ENCODE measurements at places on chromosomes 1 and 21. TPM values are rescaled to one million over a fixed set of nuclear protein-coding genes. Genes with fewer than 3 reads are reported as not detected.

GRCh38 chr1:247296599-247297180 lies 35.0 kb downstream of the ZNF496 start:
- DNase-seq, result no peak

GRCh38 chr1:39081271-39082009 lies 55.3 kb downstream of the NDUFS5 start:
- no peak for DNase-seq

DNA sequence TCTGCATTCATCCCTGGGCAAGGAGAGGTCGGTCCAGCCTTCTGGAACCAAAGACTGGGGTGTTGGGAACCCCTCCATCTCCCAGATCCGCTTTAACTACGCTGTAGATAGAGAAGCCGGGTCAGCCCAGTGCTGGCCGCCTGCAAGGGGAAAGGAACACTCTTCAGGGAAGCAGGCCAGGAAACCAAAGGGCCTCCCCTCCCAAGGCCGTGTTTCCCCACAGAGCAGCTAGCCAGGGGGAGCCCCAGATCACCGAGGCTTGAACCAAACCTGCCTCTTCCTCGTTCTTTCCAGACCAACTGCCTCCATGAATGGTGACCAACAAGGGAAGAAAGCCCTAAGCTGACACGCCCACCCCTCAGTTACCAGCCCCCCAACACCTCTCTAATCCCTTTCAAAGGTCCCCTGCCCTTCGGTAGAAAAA lies 1.2 kb upstream of the CHD5 start:
- no peak for DNase-seq

- DNase-seq, result no peak
Observed at GRCh38 chr1:203536575-203536974, 42.6 kb downstream of the OPTC start.

GRCh38 chr1:216140730-216141524 lies 282.3 kb downstream of the USH2A start:
- no peak for DNase-seq

DNA sequence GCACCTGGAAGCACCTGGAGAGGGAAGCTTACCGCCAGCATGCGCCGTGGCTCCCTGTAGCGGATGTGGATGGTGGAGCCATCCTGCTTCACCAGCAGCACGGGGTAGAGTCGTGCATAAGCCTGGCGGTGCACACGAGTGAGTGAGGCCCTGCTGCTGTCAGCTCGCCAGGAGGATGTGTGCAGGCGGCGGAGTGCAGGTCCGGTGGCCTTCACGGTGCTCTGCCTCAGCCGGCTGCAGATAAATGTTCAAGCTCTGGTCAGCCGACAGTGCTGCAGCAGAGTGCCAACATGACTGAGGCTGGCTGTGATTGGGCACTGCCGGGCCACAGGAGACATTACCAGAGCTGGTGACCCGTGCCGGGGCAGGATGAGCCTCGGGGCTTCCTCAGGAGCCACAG lies 1.5 kb downstream of the MRPL55 start:
- DNase-seq, result no peak

GRCh38 chr21:26116456-26117011 lies 54.0 kb downstream of the APP start:
- peak; percentile 53 for DNase-seq

DNA sequence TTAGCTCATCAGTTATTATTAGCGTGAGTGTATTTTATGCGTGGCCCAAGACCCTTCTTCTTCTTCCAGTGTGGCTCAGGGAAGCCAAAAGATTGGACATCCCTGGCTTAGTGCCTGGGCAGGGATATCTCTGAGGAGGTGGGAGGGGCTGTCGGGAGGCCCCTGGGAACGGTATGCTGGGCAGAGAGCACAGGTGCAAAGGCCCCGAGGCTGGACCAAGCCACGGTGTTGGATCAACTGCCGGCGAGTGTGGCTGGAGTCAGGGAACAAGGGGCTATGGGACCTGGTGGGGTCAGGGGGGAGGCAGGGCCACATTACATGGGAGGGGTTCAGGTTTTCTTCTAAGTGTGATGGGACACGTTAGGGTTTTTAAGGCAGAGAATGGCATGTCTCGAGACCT lies 62.7 kb downstream of the FHAD1 start:
- no peak for DNase-seq

DNA sequence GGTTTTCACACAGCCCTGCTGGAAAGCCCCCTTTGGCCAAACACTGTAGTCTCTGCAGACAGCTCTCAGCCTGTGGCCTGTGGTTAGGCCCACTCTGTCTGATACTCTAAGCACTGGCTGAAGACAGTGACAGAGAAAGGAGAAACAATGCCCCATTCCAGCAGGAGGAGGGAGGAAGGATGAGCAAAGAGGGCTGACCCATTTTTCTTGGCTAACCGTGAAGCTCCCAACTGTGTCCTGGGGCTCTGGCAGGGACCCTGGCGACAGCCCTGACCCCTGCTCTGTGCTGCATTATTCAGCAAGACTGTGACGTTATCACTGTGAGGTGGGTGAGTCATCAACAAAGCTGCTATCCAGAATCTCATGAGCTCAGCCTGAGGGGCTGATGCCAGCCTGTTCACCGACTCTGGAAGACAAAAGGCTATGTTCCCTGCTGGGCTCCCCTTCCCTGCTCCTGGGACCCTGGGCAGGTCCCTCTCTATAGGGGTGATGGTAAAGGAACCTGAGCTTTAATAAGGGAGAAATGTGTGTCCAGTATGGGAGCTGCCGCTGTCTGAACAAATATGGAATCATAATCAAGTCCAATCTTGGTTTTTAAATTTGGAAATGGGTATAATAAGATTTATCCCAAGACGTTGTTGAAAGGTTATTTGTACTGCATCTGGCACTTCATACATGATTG lies 107.0 kb downstream of the RHOU start:
- peak; percentile 89 for DNase-seq

DNA sequence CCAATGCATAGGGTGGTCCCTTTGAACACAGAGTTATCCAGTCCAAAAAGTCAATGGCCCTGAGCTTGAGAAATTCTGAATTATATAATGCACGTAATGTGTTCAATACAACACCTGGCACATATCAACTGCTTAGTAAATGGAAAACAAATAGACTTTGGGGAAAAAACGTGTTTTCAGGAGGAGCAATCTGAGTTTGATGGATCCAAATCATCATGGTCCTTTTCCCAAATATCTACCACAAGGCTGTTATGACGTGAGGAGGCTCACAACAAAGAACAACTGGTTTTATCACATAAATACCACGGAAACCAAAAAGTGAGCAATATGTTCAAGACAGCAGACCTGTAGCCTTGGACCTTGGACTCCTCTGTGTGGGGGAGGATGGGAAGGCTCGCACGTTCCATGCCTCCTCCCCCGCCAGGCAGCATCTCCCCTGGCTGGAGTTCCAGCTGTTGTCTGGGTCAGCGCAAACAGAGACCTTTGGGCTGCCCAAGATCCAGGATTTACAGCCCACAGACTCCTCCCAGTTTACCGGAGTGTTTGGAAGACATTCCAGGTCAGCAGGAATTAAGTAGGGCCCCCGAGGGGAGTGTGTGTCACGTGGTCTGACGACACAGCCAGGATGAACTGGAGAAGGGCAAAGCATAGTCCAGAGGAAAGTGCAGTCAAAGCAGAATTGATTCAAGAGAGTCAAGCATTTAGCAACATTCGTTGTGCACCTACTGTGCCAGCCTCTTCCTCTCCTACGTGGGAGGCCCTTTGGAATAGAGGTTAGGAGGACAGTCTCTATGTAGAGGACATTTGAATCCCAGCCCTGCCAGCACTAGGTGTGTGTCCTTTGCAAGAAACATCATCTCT lies 32.2 kb upstream of the MED18 start:
- DNase-seq, result no peak

- no peak for DNase-seq
Observed at GRCh38 chr1:163170975-163171676, 31.6 kb downstream of the RGS5 start.

The DIO1 gene
- total RNA-seq, result not detected

The CYB5RL gene
- 4.9 TPM for total RNA-seq

The SGIP1 gene
- 0.41 TPM for total RNA-seq

The SPRR5 gene
- not detected for total RNA-seq

The RGS16 gene
- 5.0 TPM for total RNA-seq

The SRGAP2 gene
- total RNA-seq, result 26.0 TPM

The C1orf141 gene
- total RNA-seq, result not detected
